ENCODE measurements at places on chromosomes 13 and 19. TPM values are rescaled to one million over a fixed set of nuclear protein-coding genes. Genes with fewer than 3 reads are reported as not detected.

RAB8A gene
- total RNA-seq = 72.5 TPM

CEACAM4 gene
- total RNA-seq = not detected

TNFSF9 gene
- total RNA-seq = 0.32 TPM

CRX gene
- not detected for total RNA-seq

PSG1 gene
- total RNA-seq = 11.2 TPM

PTGER1 gene
- 2.6 TPM for total RNA-seq

TEX29 gene
- total RNA-seq = not detected

All from fibroblast of villous mesenchyme (primary cell).